ENCODE measurements at places on chromosomes 16 and 17. TPM values are rescaled to one million over a fixed set of nuclear protein-coding genes. Genes with fewer than 3 reads are reported as not detected.

Gene PNMT
- not detected for total RNA-seq

Gene PRKCB
- total RNA-seq = 122 TPM

Gene AOC2
- total RNA-seq = 2.6 TPM

Gene CCDC78
- total RNA-seq = 3.4 TPM

Gene ZNF286A
- 19.6 TPM for total RNA-seq

Gene P2RX1
- total RNA-seq = 4.2 TPM

Gene CASKIN1
- total RNA-seq = 0.05 TPM

Data from T-helper 17 cell (primary cell).